ENCODE measurements at places on chromosomes 16 and 17.
A peak's percentile ranks its signal among the peaks of the same experiment; 100 is the strongest.

GRCh38 chr17:60163108-60163784 lies 13.5 kb downstream of the CA4 start:
- no peak for ATAC-seq

DNA sequence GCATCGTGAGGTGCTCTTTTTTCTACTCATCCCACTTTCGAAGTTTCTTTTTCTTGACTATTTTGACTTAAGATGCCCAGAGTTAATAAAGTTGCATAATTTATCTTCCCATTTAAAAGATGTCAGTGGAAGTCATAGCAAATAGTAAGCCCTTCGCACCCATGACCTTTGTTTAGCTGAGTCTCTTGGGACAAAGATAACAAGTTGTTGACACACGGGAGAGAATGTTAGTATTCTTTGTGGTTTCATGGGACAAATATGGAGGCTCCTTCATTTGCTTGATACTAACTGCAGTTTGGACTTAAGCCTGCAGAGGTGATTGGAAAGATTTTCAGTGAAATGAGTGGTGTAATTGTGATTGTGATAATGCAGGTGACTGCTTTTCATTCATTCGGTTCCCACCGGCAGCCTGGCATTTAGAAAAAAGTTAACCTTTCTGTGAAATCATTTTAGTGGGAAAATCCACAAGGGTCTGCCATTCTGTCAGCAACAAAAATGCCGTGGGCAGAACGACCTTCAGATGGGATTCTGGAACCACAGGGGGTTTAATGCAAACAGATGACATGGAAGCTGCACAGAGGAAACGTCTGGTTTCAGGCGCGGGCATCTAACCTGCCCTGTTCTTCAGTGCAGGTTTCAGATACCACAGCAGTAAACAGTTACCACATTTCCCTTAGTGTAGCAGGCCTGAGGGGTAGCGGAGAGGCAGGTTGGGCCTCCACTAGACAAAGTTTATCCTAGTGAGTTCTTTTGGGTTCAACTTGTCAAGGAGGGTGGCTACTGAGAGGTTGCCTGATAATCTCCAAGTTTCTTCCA lies 123.0 kb downstream of the RPTOR start:
- no peak for ATAC-seq

DNA sequence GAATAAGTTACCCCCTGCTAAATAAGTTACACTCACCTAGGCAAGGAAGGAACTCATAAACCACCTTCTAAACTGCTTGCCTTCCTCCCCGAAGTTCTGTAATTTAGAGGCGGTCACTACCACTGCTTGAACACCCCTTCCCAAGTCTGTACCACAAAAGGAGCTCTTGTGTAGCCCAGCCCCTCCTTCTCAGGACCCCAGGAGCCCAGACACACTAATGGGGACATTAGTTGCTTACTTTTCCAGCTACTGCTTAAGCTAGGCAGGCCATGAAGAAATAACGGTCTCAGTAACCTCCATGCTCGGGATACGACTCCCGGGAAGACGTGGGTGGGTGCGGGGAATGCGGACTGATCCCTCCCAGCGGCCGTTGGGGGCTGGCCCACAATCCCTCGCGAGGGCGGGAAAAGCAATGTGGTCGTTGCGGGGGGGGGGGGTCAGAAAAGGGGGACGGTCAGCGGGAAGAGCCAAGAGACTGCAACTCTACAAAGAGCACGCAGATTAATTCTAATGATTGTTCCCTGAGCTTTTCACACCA lies at the start of gene TEX14:
TEX14 (minus strand) TSS at position 345 of the 538 bp plus-strand sequence. CDS start 40,044 bp downstream, outside the sequence.
- ATAC-seq = no peak

DNA sequence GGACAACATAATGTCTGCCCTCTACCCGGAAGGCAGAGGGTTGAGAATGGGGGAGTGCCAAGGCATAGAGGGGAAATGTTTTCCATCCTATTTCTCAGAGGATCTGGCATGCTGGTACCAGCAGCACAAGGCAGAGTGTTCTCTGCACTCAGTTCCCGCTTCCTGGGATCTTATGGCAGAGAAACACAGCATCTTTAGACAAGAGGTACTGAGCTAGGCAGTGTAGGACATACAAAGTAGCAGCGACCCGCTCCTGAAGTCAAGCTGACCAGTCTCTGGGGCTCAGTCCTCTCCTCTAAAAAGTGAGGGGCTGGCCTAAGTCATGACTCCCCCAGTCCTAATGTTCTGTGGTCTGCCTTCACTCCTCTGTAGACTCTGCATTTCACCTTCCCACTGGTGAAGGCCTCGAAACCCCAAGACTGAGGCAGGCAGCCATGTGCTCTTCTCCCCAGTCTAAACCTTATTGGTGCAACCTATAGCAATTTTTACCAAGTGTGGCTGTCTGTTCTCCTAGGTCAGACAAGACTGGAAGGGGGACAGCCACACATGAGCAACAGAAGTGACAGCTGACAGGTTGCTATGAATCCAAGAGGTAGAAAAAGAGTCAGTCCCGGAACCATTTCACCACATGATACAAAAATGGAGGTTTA lies 11.3 kb upstream of the TSPOAP1 start:
- no peak for ATAC-seq

DNA sequence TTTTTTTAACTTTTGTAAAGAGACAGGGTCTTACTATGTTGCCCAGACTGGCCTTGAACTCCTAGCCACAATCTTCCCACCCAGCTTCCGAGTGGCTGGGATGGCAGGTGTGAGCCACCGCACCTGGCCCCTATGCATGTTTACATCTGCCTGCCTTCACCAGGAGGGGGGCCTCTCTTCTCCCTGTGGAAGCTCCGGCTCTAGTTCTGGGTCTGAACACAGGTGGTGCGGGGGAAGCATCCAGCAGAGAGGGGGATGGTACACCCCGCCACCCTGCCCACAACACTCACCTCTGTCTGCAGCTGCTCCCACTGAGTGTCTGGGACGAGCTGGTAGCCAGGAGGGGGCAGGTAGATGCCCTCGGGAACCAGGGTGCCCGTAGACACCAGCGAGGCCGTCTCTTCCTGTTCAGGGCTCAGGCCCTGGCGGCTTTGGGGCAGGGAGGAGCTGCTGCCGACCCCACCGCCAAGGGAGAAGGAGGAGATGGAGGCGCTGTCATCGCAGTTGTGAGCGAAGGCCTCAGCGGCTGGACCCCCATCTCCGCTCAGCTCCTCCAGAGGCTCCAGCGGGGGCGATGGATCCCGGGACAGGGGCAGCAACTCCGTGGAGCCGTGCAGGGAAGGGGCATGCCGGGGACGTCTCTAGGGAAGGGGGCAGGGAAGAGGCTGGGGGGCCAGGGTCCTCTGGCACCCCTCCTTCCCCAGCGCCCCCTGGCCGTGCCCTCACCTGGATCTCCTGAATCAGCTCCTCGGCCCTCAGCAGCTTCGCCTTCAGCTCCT lies 10.9 kb downstream of the RABEP2 start:
- ATAC-seq = no peak

DNA sequence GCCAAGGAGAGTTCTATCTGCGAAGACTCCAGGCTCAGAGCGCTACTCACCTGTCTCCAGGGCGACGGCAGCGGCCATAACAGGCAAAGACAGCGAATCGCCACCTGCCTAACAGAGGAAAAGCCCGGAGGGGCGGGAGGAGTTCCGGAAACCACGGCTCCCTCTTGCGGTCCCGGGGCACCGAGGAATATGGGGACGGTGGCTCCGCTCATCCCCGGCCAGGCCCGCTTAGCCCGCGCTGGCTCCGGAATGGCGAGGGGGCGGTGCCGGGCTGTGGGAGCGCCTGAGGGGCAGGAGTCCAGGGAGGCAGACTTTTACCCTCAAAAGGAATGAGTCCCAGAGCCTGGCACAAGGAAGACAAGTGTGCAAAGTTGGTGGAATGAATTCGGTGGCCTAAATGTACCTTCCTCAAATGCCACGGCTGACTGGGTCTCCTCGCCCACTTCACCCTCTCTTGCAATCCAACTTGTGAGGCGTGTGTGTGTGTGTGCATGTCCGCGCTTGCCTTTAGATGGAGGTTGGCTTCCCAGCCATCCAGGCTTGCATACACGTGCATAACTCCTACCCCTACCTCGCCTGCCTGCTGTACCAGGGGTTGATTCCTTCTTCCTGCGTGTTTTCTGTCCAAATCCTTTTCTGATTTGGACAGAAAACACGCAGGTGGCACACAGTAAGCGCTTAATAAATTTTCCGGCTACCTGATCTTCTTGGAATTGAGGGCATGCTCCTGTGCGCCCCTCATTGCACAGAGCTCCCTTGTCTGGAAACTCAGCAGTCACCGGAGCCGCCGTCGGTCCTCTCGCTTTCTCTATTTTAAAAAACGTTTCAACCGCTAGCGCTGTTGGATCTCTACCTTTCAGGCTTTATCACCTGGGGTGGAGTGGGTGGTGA lies 3.5 kb downstream of the C17orf100 start:
- no peak for ATAC-seq

DNA sequence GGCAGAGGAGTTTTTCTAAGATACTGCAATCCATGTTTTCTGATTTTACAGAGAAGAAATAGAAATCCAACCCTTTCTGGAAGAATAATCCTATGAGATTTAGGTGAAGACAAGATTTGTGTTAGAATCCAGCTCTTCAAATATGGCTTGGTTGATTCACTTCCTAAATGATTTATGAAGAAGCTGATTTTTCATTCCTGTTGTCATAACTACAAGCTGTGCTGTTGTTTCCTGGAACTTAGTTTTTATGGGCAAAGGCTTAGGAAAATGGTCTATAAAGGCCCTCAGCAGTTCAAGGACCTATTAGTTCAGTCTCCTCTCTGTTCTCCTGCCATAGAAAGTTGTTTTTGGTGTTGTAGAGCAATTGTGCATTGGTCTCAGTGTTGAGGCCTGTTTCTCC lies 174.2 kb upstream of the FAM20A start:
- ATAC-seq = no peak

DNA sequence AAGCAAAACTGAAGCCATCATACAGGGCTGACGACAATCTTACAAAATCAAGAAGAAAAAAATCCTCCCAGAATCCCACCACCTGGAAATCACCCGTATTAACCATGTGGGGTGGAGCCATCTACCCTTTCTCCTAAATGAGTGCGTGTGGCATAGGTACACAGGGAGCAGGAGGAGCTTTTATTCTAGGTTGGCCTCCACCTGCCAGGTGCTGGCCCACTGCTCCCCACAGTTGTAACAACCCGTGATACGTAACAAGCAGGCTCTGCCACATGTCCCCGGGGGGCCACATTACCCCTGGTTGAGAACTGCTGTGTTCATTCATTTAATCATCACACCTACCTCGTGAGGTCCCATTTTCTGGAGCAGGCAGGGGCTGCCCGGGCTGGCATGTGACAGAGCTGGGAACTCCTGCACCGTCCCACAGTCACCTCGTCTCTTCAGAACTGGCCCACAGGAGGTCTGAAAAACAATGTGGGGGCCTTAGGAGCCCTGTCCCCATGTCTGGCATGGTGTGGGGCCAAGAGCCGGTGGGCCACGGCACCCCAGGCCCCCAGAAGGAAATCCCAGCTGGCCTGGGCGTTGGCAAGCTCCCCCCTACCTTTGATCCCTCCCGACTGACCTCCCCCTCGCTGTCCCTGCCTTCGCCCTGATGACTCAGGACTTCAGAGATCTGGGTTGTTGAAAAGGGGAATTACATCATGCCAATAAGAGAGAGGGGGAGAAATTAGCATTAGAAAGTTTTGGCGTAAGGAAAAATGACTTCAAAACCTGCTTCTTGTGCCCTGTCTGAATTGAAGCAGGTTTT lies 12.9 kb downstream of the CMIP start:
- ATAC-seq = peak; percentile 58

- ATAC-seq = peak; percentile 63
These were observed 23.2 kb downstream of the DYNC1LI2 start for GRCh38 chr16:66728117-66728787.
